ENCODE measurements at places on chromosomes 7 and 10.

DNA sequence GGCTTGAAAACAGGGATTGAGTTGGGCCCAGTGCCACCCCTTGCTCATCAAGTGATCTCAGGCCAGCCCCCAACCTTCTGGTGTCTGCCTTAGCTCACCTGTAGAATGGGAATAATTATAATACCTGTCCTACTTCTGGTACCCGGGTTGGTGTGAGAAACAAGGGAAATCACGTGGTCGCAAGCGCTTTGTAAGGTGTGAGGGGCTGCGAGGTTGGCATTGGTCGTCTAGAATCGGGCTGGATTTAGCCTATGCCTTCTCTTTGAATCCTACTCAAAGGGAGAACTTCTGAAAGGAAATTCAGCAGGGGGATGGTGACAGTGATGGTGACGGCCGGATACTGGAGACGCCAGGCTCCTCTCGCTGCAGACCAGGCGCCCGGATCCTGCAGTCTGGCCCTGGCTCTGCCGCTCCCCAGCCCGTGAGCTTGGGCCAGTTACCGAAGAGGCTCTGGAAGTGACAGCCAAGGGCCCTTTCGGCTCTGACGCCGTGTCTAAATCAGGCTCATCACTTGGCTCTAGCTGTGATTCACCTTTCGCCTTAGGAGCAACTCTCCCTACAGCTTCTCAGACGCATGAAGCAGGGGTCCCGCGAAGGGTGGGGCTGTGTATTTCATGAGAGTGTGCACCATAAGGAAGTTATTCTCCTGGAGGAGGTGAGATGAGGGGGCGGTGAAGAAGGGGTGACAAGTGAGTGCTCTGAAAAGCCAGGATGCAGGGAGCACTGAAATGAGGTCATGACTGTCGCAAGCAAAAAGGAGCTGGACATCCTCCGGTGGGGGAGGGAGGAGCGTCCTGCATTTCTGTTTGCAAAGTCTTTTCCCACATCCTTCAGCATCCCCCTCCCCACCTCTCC is 4.0 kb upstream of the CREB5 start:
- DNase-seq: peak; percentile 65

- DNase-seq: no peak
Measured at GRCh38 chr10:78318305-78318704, 284.6 kb downstream of the RPS24 start.

DNA sequence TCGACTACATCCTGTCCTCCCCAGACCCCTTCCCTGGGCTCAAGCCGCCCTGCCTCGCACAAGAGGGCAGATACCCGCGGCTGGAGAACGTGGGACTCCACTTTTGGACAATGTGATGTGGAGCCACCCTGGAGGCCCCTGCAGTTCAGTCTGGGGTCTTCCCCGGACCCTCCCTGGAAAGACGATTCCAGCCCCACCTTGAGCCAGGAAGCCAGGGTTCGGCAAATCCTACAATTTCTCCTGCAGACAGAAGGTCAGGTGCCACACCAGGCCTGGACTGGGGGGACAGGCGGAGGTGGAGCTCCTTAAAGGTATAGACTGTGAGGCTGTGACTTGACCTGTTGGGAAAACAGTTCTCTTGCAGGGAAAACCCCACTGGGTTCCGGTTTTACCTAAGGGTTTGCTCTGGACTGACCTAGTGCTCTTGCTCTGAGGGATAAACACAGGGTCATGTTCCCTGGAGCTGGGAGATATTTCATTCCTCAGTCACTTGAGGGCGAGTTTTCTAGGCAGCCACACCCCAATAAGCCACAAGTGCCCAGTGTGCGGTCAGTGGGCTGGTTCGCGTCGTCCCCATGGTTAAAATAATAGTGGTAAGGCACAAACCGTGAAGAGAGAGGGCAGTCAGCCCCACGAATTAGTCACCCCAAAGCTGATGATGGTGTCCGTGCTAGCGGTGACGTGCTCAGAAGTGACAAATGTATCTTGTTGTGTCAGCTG is 1.6 kb downstream of the FOXL3 start:
- DNase-seq: no peak

DNA sequence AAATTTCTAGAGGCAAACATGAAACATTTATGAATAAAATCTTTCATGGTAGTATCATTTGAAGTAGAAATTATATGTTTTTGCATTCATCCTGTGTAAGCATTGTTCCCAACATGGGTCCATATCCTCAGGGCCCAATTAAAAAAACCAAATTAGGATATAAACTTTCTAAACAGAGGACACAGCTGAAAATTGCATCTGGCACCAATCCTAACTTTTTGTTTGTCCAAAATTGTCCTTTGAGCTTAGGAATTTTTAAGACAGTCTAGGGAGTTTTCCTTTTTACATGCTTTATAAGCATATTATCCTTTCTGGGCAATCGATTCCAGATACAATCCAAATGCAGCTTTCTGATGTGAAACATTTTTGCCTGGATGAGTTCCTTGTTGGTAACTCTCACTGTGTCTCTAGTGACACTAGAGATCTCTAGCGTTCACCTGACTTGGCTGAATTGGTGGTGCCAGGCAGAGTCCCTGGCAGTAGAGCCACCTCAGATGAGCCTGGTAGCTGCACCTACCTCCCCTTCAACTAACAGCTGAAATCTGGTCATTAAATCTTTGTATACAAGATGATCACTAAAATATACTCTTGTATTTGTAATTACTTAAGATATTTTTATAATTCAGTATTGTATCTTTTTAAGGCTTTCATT is 137.6 kb upstream of the SAMD8 start:
- DNase-seq: no peak

- DNase-seq: peak; percentile 58
Measured at GRCh38 chr7:155190688-155191087, 107.0 kb upstream of the INSIG1 start.

- no peak for DNase-seq
Measured at GRCh38 chr7:90777886-90778285, 181.8 kb downstream of the CDK14 start.

GRCh38 chr10:120789303-120790203 is 61.6 kb upstream of the WDR11 start:
- peak; percentile 73 for DNase-seq
